Activated gamma-delta T cell (primary cell): ENCODE measurements at places on chromosomes 1 and 21.

- no peak for DNase-seq
These were observed 45.5 kb downstream of the RAB3GAP2 start for GRCh38 chr1:220226752-220227151.

DNA sequence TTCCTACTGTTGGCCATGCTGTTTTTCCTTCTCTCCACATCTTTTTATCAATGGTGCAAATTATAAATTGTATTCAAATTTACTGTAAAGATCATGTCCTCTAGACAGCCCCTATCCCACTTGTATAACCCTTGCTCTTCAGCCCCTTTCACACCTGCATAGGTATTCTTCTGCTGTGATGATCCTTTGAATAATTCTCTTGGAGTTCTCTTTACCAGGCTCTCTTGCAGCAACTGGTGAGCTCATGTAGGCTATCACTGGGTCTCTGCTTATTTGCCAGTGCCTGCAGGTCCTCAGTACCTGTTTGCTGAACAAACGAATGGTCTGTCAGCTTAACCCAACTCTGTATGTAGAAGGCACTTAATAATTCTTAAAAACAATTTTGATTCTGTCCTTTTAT lies 8.2 kb downstream of the PTPRC start:
- DNase-seq = no peak

DNA sequence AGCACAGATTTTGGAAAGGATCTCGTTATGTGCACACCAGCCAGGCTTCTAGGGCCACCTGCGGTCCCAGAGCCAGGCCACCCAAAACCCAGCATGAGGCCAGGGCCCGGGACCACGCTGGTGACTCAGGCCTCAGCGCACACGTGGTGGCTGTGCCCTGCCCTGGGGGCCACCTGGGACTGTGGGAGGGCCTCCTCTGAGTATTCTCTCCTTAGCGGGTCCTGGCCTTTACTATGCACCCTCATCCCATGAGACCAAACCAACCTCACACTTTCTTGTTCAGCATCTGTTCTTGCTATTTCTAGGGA lies 9.9 kb downstream of the WNT9A start:
- DNase-seq = no peak

- no peak for DNase-seq
These were observed 135.9 kb downstream of the NPHP4 start for GRCh38 chr1:5856246-5856815.

DNA sequence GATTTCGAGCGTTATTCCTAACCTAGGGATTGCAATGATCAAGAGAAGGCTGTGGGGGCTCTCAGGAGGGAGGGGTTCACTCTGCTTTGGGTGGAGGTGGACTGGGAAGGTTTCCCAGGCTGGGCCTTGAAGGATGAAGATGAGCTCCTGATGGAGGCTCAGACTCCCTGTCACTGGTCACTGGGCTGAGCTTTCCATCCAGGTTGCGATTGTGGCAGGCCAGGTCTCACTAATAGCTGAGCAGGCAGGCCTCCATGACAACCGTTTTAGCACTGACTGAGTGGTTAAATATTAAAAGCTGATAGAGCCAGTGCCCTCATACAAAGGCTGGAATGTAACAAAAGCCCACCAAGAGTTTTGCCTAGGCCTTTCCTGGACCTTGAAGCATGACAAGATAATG lies 36.2 kb upstream of the EFCAB14 start:
- DNase-seq = no peak
